Activated CD4-positive, alpha-beta T cell treated with anti-CD3 and anti-CD28 coated beads, Interleukin-2, amount 50 U/mL, for 48 hours (primary cell): ENCODE measurements at places on chromosomes 2 and 18.

GRCh38 chr18:53689886-53690285, 534.6 kb downstream of the MBD2 start:
- no peak for DNase-seq

DNA sequence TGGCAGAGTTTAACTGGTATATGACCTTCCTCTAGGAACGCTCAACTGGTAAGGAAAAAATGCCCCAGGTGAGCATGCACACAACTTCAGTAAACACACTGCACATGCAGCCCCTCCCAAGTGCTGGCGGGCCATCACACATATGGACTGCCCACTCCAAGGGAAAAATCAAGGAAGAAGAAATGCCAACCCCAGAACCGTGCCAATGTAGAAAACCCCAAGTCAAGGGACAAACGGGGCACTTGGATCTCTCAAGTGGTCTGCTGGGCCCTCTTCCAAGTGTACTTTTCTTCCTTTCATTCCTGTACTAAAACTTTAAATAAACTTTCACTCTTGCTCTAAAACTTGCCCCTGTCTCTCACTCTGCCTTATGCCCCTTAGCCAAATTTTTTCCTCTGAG, 76.4 kb upstream of the ACVR1 start:
- no peak for DNase-seq

DNA sequence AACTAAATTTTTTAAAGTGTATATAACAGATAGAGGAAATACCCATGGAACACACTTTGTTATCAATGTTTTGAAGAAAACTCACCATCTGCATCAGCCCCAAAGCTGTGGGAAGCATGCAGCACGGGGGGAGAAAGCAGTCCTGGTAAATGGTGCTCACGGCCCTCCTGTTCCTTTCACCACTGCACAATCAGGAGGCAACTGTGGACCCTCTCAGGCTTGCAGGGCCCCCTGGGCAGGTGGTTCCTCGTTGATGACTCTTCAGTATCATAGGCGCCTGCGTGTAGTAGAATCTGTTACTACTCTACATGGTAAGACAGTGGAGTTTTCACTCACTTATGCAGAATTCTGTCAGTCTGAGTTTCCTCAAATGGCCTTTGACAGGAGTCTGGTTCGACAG, 4.9 kb upstream of the CNDP1 start:
- DNase-seq, result no peak

- peak; percentile 38 for DNase-seq
Measured at GRCh38 chr2:10305715-10306114, 3.0 kb downstream of the HPCAL1 start.

GRCh38 chr2:119083416-119083815, 75.1 kb downstream of the C1QL2 start:
- DNase-seq, result no peak

DNA sequence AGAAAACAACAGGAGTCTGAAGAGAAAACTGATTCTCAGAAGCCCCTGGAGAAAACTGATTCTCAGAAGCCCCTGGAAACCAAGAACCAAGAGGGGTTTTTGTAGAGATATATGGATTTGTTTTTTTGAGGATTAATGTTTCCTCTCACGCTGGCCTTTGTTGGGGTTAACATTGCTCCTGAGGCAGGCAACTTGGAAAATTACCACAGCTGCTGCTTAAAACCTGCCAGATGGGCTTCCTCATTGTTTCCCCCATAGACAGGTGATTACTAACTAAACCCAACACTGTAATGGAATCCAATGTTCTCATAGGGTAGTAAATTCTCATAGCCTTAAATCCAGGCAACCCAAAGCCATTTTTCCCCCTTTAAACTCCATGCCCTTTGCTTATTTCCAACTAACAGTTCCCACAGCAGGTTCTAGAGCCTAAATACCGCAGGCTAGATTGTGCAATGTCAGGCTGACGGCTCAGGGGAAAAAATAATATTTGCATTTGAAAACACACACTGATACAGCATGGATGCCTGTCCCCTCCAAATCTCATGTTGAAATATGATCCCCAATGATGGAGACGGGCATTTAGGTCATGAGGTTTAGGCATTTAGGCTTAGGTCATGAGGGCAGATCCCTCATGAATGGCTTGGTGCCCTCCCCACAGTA, 272.3 kb upstream of the PKDCC start:
- no peak for DNase-seq

DNA sequence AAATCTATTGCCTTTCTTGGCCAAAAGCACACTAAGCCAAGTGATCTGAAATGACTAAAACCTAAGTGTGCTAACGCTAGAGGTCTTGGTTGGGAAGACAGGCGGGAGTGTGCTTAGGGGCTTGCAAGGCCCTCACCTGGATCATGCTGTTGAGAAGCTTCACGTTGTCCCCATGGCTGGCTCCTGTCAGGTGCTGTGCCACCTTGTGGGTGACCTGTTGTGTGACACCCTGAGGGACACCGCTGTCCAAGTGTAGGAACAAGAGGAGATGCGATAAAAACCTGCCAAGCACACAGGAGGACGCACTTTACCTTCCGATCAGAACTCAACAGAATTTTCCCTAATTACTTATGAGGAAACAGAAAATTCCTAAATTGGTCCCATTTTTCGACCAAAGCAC, 50.8 kb downstream of the EPG5 start:
- DNase-seq, result peak; percentile 12

- no peak for DNase-seq
Measured at GRCh38 chr18:6571239-6571602, 156.5 kb upstream of the L3MBTL4 start.

DNA sequence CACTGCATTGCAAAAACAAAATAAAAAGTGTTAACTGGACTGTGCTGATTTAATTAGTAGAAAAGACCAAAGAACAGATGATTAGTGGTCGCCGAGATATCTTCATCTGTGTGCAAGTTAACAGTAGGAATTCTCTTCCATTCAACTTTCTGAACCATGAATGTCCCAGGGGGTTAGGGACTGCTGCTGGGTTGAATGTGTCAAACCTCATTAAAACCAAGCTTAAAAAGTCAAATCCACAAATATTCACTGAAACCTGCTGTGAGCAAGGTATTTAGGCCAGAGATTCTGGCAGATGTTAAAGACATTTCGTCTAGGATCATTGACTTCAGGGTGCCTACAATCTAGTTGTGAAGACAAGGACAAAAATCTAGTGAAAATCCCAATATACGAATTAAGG, 58.7 kb downstream of the STPG4 start:
- no peak for DNase-seq

GRCh38 chr18:3468066-3468705, 18.2 kb downstream of the TGIF1 start:
- DNase-seq, result no peak

- DNase-seq, result no peak
Measured at GRCh38 chr18:50360611-50361010, 14.2 kb upstream of the SKA1 start.

DNA sequence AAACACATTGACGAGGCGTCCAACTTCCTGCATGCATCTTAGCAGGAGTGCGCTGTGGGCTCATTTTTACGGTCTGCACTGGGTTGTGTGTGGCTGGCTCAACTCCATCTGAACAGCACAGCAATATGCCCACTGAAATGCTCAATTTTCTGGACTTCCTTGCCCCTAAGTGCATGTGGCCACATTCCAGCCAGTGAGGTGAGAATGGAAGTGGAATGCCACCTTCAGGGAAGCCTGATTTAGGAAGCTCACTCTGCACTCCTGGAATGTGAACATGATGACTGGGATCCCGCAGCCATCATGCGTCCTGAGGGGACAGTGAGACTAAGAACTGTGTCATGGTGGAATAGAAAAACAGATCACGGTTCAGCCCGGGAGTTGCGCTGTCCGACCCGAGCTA, 76.2 kb downstream of the PSMG2 start:
- DNase-seq, result no peak

GRCh38 chr2:17317439-17317976, 200.7 kb downstream of the RAD51AP2 start:
- no peak for DNase-seq

- no peak for DNase-seq
Measured at GRCh38 chr2:224832207-224832606, 116.0 kb upstream of the CCDC195 start.

DNA sequence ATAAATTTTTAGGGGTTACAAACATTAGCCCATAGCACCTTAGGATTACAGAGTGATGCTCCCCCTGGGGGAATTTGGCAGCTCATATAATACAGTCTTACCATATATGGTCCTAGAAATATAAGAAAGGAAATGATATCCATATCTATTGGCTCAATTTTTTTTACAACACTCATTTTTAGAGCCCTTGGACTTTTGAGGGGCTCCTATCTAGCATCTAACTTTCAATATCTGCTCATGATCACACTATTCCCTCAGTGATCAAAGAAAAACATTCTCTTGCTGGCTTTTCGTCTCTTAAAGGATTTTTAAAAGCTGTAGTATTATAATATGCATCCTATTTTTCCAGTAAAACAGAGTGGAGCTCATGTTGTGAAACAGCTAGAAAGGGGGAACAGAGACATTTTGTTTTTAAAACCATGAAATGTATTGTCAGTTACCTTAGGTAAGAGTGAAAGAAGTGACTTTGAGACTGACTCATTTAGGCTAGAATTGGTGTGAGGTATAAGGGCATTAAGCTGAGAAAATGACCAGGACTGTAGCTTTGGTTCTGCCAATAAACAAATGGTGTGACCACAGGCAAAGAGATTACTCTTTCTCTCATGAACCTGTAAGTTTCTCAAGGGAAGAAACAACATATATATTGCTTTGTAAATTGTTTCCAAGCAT, 65.8 kb downstream of the ALPK2 start:
- DNase-seq, result no peak

GRCh38 chr2:7752291-7752690, 835.1 kb downstream of the RNF144A start:
- DNase-seq, result no peak

DNA sequence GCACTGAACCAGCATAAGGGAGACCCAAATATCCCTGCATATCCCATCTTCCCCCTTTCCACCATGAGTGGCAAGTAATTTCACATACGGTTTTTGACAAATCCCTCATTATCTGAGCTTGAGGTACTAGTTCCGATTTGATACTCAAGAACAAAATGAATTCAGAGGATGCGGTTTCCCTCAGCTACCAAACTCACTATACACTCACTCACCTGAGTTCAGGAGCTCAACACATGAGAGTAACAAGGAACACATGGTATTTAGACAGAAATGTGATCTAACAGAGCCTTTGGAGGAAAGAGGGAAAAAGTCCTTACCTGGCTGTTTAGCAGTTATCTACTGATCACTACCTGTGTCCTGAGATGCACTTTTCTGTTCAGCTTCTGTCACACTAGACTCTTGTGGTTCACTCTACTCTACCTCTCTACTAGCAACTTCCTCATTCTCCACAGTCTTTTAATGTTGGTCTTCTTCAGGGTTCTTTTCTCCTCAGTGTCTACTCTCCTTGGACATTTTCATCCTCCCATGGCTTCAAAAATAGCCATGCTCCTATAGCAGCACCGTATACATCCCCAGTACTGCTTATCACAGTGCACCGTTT, 25.1 kb downstream of the ASXL2 start:
- DNase-seq, result no peak

DNA sequence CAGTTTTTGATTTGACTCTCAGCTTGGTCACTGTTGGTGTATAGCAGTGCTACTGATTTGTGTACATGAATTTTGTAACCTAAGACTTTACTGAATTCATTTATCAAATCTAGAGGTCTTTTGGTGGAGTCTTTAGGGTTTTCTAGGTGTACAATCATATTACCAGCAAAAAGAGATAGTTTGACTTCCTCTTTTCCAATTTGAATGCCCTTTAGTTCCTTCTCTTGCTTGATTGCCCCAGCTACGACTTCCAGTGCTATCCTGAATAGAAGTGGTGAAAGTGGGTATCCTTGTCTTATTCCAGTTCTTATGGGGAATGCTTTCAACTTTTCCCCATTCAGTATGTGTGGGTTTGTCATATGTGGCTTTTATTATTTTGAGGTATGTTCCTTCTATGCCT, 312.9 kb upstream of the REV1 start:
- DNase-seq, result no peak

DNA sequence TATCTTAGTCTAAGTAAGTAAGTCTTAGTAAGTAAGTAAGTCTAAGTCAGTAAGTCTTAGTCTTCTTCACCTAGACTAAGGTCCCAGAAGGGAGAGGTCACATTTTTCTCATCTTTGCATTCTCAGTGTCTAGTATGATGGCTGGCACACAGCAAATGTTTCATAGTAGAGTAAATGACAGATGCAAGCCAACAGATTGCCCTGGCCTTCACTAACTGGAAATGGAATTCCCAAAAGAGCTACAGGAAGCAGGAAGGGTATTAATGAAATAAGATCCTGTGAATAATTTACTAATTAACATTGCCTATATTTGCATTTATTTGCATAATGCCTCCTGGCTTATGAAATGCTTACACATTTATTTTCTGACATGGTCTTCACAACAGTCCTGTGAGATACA, 221.6 kb downstream of the RAD51AP2 start:
- no peak for DNase-seq

DNA sequence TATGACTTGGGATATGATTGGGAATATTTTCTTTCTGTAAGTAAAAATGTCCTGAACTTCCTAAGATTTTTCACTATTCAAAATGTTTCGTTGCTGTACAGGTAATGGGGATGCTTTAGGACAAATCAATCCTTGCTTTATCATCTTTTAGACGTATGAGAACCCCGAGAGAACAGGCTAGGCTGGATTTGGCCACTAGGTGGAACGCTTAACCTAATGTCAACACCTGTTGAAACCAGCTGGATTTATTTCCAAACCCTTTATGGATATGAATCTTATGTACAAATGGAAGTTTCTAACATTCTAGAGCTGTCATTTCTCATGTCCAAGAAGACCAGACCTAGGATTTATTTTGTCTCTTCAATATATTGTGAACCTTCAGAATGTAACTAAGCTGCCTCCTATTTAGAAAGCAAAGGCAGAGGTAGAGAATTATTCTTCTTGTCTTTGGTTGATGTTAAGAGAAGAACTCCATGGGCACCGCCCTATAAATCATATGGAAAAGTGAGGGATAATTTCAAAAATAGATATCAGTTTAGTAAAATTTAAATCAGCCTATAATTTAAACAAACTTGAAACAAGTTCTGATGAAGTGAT, 96.7 kb downstream of the PMAIP1 start:
- peak; percentile 9 for DNase-seq

DNA sequence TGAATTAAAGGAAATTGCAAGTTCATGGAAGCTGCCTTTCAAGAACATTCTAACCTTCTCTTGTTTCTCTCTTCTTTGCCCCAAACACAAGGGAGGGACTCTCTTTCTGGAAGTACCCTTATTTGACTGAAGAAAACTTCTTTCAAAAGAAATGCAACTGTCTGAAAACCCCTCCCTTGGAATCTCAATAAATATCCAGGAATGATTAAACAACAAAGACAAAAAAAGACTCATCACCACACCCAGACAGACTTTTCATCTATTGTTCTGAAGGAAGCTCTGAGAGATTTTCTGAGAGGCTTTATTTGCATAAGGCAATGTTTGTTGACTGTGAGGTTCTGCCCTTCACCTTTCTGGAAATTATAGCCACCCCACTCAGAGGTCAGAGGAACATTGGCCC, 1260.9 kb downstream of the LRP1B start:
- DNase-seq, result no peak
